ENCODE measurements at places on chromosomes 1 and 21.

GRCh38 chr1:66373157-66373591, 160.8 kb upstream of the SGIP1 start:
- DNase-seq: no peak

DNA sequence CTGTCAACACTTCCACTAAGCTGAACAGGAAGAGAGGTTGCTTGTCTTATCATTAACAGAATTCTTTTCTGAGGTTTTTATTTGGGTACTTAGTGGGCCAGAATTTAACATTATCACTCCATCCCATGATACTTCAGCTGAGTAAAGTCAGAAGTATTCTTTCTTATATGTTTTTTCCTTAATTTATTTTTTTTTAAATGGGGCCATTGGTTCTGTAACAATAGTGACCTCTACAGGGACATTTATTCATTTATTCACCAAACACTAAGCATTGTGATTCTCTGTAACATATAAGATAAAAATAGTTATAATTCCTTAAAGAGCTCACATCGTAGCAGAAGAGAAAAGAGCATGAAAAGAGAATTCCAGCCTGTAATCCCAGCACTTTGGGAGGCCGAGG, 9.8 kb downstream of the GREM2 start:
- no peak for DNase-seq

GRCh38 chr1:209710847-209711246, 6.2 kb downstream of the HSD11B1 start:
- DNase-seq: no peak

- DNase-seq: no peak
These were observed 591.2 kb upstream of the PTBP2 start for GRCh38 chr1:96130432-96130831.

GRCh38 chr1:21100481-21100921, 76.2 kb downstream of the EIF4G3 start:
- DNase-seq: no peak

DNA sequence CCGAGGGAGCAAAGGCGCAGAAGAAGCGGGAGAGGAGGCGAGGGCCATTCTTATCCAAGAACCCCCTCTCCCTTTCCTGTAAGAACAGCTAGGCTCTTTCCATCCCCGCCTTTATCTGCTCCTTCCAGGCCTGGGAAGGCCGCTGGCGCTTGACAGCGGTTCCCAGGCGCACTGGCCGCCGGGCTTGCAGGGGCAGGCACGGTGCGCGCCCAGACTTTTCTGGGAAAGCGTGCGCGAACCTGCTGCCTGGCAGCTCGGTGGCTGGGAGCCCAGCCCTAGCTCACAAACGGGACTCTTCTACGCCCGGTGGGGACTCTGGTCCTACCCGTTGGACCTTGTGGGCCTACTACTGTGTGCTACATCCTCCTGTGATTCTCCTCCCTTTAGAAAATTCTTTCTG, 8.8 kb upstream of the IFNLR1 start:
- DNase-seq: no peak

Data from H1 (cell line).